Stimulated activated CD8-positive, alpha-beta memory T cell treated with anti-CD3 and anti-CD28 coated beads, Interleukin-2, amount 100 ng/mL, for 48 hours (primary cell): ENCODE measurements at places on chromosomes 12 and 14.

DNA sequence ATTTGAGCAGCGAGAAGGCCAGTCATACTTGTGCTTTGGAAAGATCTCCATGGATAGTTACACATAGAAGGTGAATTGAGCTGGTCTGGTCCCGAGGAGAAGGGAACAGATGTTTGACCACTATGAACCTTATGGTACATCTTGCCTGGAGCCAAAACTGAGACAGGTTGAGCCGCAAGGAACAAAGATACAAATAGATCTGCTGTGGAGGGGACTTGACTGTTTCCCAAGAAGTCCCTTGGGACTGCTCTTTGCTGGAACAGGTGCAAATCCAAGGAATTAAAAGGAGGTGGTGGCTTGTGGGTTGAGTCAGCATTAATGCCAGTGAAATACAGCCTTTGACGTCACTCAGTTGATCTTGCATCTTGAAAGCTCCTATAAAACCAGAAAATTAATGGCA lies 68.8 kb upstream of the PRIMA1 start:
- no peak for DNase-seq

DNA sequence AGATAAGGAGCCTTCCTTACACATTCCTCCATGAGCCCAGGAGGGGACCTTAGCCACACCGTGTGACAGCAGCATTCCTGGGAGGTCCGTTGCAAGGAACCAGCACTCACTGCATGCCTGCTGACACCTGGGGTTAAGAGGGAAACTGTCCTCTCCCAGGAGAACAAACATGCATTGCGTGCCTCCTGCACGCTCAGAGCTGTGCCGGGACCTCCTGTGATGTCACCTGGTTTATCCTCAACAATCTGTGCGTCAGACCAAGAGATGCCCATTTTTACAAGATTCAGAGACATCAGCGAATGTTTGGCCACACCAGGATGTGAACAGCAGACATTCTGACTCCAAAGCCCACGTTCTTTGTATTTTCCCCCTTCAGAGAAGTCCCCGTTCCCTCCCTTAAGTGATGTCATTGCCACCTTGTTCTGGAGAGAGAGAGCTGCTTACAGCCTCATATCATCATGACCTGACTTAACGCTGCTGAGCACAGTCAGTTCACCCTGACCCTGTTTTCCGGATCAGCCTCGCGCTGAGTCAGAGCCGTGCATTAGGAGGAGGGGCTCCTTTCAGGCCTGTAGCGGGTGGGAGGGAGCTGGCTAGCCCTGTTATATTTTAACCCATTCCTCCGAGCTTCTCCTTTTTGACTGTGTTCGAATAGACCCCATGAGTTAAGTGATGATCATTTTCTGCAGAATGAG lies 36.2 kb downstream of the TMEM120B start:
- DNase-seq: no peak

GRCh38 chr14:90785876-90786450 lies 30.3 kb downstream of the TTC7B start:
- DNase-seq: no peak

DNA sequence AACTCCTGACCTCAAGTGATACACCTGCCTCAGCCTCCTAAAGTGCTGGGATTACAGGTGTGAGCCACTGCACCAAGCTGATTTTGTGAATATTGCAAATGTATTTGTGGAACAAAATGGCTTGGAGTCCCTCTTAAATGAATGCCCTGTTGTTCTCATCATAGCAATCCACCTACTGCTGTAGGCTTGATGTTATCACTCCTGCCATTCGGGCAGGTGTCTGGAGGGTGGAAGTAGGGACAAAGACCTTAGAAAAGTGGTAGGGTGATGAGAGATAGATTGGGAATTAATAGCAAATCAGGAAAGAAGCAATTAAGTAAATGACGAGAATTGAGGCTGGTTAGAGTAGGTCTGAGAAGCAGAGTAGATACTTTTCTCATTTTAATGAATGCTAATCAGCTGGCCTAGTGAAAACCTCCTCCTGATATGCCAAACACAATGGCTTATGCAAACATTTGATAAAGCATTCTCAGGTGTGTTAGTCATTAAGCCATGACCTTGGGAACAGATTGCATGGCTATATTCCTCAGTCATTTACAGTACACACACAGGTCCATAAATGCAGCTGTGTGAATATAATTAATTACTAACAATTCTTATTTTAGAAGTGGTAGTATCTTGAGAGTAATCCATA lies 60.5 kb upstream of the USP44 start:
- DNase-seq: no peak

- DNase-seq: no peak
Observed at GRCh38 chr14:105497671-105498429, 6.8 kb downstream of the TEDC1 start.

- DNase-seq: no peak
Observed at GRCh38 chr12:96371790-96372699, 28.2 kb downstream of the CDK17 start.
